ENCODE measurements at places on chromosomes 3 and 15.
A peak's percentile ranks its signal among the peaks of the same experiment; 100 is the strongest.

- DNase-seq = no peak
Observed at GRCh38 chr3:113006359-113007056, 15.7 kb downstream of the GTPBP8 start.

DNA sequence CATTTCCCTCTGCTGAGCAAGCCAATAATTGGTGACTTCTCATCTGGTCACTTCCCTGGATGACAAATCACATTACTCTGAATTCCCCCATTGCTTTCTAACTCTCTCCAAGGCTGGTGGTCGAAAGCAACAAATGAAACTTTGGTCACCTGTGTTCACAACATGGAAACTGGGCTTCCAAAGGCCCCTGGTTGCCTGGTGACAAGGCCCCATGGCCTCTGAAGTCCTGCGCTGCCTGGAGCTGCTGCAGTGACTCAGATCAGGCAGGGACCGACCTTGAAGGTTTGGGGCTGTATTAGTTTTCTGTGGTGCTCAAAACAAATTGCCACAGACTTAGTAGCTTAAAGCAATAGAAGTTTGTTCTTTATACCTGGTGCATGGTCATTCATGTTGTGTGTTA, 345.3 kb downstream of the WDR72 start:
- DNase-seq = no peak

GRCh38 chr3:119831022-119831421, 49.1 kb downstream of the NR1I2 start:
- DNase-seq = no peak

GRCh38 chr3:72814308-72814707, 33.9 kb downstream of the SHQ1 start:
- no peak for DNase-seq

- DNase-seq = no peak
Observed at GRCh38 chr3:193559100-193559499, 4.4 kb upstream of the ATP13A4 start.

- DNase-seq = peak; percentile 86
Observed at GRCh38 chr3:194070634-194071409, 65.1 kb upstream of the HES1 start.

DNA sequence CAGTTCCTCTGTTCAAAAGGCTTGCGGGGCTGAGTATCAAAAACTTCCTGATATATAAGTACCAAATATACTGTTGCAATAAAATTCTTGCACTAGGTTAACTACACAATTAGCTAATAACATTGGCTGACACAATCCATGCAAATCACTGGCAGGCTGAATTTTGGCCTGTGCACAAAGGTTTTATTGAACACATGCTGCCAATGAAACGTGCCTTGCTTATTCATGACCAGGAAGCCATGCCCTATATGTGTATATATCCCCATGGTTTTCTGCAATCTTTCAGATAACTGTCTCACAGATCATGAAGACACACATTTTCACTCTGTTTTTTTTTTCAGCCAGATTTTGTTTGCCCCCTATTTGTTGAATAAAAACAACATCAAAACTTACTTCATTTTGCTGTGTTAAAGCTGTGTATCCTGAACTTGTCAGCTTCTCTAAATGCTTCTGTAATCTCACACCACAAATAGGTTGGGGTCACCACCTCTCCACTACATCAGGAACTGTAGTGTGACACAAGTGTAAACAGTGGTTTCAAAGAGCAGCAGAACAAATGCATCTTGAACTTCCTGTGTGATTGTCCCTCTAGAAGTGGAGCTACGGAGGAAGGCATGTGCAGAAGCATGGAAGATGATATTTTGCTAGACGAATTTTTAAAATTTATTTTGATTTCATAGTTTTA, 920.7 kb upstream of the NR2F2 start:
- no peak for DNase-seq

GRCh38 chr3:197533396-197533795, 22.4 kb downstream of the BDH1 start:
- DNase-seq = no peak

GRCh38 chr3:160450846-160451245, 1.3 kb upstream of the TRIM59 start:
- DNase-seq = no peak

DNA sequence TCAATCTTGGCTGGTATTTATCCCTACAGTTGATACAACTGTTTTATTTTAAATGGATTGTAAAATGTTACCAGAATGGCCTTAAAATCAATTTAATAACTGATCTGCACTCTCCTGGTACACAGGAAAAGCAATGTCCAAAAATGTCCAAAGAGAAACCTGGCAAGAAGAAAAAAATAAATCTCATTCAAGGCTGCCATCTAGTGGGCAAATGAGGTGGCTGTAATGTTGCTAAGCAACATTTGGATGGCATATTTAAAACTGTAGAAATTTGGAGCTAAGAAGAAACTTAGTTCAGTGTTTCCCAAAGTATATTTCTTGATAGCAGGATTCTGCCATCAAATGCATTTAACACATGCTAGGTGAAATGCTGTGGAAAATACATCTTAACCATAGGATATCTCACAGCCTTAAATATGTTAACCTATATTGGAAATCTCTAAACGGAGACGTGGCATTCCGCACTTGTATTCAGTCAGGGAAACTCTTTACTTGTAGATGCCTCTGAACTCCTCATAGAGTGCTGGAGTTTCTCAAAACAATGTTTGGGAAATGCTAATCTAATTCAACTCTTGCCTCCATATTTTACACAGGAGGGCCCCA, 216.8 kb downstream of the ERC2 start:
- peak; percentile 26 for DNase-seq

DNA sequence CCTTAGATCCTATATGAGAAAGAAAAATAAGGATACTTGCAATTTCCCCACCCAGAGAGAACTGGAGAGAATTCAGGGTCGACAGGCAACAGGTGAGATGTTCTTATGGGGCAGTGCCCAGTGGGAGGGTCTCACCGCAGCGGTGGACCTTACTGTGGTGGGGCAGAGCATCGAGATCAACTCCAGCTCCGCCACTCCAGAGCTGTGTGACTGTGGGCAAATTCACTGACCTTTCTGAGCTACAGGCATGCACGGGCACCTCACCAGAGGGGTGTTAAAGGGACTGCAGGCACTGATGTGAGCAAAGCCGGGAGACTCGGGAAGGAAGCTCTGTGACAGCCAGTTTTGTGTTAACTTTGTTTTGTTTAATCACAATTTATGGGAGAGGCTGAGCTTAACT, 30.9 kb downstream of the RGMA start:
- DNase-seq = no peak

DNA sequence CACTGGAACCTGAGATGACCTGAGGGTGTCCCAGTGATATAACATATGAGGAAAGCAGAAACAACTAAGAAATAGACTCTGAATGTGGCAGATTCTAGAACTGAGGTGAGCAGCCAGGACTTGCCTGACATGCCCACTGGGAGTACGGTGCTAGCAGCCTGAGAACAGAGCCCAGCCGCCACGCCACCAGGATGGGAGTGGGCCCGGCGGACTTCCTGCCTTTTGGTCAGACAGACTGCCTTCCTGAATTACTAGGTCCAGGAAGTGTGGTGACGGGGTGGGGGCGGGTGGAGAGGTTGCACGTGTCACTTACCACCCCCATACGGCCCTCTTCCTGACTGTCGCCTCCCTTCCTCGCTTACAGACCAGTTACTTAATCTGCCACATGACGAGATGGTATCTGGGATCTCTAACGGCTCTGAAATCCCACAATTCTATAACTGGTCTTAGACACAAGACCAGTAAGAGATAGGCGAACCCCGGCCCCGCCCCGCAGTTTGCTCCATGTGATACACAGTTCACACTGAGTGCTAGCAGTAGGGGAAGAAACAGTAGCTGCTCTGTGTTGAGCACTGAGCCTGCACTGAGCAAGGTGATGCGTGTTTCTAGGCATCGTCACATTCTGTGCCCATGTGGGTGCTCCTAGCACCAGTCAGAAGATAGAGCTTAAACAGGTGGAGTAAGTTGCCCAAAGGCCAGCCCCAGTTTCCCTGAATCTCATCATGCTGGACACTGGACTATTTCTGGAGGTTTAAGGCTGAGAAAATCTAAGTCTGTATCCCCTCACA, 95.7 kb downstream of the CPN2 start:
- DNase-seq = peak; percentile 41

GRCh38 chr15:89402518-89402805, 67.8 kb upstream of the POLG start:
- DNase-seq = no peak

All from activated T-cell treated with anti-CD3 and anti-CD28 coated beads, Interleukin-2, amount 50 U/mL, for 72 hours (primary cell).